ENCODE measurements at places on chromosomes 6 and 20.
A peak's percentile ranks its signal among the peaks of the same experiment; 100 is the strongest.

GRCh38 chr6:145026267-145026679 lies 709.0 kb downstream of the EPM2A start:
- DNase-seq = no peak

GRCh38 chr6:28839443-28840120 lies 84.2 kb downstream of the TRIM27 start:
- DNase-seq = no peak

DNA sequence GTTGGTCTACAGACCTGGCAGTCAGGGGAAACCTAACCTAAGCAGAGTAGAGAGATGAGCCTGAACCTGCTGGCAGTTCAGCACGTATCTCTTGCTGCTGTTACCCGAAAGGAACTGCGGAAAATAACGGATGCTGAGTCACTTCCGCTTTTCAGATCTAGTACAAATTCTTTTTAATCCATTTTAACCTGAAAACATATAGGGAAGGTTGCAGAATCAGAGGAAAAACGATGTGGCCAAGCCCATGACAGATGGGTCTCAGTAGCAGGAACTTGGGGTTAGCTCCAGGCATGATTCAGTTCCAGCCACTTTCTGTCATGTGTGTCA lies 351.9 kb upstream of the PRND start:
- DNase-seq = peak; percentile 88

- no peak for DNase-seq
Measured at GRCh38 chr20:37198932-37199660, 19.7 kb upstream of the MROH8 start.

GRCh38 chr20:19710336-19711120 lies 47.5 kb upstream of the RIN2 start:
- DNase-seq = no peak

DNA sequence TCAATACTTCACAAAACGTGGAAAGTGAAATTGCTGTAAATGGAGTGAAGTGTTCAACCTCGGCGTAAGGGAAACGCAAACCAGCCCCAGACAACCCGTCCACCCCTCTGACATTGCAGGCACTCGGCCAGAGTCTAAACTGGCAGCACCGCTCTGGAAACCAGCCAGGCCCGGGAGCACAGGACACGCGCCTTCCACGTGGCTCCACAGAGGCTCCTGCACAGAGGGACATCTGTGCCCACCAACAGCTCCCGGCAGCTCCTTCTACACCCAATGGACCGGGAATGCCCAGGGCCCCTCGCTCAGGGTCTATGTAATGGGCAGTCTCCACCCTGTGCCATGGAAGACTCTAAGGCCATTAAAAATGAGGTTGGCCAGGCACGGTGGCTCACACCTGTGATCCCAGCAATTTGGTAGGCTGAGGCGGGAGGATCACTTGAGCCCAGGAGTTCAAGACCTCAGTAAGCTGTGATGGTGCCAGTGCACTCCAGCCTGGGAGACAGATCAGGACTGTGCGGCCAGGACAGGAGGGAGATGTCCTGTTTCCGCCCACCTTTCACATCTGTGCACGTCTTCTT lies 3.4 kb upstream of the HELZ2 start:
- DNase-seq = no peak

DNA sequence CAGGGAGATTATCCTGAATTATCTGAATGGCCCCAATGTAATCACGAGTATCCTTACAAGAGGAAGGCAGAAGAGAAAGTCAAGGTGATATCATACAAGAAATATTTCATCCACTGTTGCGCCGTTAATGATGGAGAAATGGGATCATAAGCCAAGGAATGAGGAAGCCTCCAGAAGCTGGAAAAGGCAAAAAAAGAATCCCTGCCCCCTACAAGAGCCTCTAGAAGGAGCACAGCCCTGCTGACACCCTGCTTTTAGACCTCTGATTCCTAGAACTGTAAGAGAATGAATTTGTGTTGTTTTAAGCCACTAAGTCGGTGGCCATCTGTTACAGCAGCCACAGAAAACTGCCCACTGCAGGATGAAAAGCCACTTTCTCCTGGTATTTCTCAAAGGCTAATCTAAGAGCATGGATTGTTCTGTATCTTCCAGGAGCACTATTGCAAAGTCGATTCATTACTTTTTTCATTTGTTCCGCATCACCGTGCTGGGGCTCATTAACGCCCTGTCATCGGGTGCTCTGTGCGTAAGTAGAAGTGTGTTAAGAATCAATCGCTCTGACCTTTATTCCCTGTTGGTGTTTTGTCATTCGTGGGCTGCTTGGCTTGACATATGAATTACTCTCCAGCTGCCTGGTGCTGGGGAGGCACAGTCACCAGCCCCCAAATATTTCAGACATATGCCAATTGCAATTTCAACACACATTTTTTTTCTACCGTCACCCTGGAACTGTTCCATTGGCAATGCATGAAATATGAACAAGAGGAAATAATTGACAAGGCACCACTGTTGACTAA lies 117.0 kb downstream of the PCSK2 start:
- DNase-seq = no peak

GRCh38 chr6:5865506-5866031 lies 141.2 kb downstream of the NRN1 start:
- DNase-seq = peak; percentile 60

GRCh38 chr6:1894954-1895353 lies 285.2 kb downstream of the FOXC1 start:
- no peak for DNase-seq

GRCh38 chr6:124999105-124999764 lies 37.0 kb downstream of the RNF217 start:
- no peak for DNase-seq

- DNase-seq = no peak
Measured at GRCh38 chr20:37822141-37822601, 80.8 kb upstream of the VSTM2L start.

DNA sequence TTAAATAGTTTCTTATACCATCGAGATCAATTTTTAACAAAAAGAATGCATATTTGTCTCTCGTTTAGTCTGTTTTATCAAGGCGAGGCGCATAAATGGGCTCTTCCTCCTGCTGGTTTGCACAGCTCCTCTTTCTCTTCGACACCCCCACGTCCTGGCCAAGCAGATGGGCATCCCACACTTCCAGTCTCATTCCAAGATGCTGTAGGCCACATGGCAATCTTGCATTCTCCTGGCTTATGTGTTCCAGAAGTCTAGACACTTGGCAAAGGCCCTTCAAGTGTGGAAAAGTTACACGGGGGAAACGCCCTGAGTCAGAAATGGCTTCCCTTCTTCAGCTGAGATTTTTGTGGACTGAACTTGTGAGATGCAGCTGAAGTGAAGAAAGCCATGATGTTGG lies 447.1 kb downstream of the QKI start:
- DNase-seq = no peak

- no peak for DNase-seq
Measured at GRCh38 chr6:102742028-102742427, 1348.5 kb downstream of the GRIK2 start.

- DNase-seq = no peak
Measured at GRCh38 chr6:11460837-11461661, 76.5 kb upstream of the TMEM170B start.

- DNase-seq = no peak
Measured at GRCh38 chr6:136225496-136225895, 24.6 kb downstream of the MTFR2 start.

GRCh38 chr6:44034931-44035345 lies 92.3 kb downstream of the MRPL14 start:
- no peak for DNase-seq

GRCh38 chr20:62617711-62618483 lies 24.4 kb upstream of the SLCO4A1 start:
- peak; percentile 85 for DNase-seq

DNA sequence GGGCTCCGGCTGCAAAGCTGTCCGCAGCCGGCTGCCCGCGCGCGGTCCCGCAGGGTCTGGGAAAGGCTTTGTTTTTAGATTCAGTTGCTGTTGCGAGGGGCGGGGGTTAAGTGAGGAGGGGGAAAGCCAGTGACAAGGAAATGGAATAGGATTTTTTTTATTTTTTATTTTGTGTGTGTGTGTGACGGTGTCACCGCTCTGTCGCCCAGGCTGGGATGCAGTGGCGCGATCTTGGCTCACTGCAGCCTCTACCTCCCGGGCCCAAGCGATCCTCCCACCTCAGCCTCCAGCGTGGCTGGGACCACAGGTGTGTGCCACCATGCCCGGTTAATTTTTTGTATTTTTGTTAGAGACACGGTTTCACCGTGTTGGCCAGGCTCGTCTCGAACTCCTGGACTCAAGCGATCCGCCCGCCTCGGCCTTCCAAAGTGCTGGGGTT lies 615 bp upstream of the UBE2J1 start:
- no peak for DNase-seq

- no peak for DNase-seq
Measured at GRCh38 chr6:112289038-112289566, 34.7 kb upstream of the LAMA4 start.

DNA sequence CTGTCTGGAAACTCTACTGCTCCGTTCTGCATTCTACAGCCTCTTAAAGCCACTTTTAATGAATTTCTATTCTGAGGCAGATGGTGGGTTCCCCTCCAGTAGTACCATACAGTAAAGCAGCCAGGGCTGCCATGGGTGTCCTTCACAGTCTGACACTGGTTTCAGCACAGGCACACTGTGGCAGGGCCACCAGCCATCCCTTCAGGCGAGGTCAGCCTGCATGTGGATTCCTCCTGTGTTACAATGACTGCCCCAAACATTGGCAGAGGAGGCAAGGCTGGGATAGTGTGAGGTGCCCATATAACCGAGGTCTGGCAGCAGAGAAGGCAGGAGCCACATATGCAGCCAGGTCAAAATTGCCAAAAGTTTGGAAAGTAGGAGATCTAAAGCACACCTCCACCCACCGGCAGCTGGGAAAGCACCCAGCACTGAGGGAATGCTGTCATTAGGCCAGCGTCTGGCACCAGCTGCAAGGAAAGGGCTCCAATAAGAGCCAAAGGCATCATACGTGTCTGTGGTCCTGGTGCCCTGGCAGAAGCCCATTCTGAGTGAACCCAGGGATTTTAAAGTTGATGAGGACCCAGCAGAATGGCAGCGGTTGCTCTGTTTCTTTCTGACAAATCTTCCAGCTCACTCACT lies 24.0 kb downstream of the STK35 start:
- no peak for DNase-seq

DNA sequence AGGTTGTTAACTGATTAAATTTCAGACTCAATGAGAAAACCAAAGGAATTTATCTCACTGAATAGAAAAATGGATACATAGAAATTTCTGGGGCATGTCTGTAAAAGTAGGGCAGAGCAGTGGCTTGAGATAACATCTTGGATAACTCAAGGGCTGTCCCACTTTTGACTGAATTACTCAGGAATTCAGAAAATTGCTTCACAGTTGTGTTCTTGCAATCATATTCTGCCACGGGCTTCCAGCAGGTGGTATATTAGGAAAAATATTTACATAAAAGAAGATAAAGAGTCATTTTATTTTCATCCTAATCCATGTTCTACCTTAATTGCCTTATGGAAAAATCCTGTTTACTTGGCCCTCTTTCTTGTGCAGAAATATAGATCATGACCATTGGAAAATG lies 156.4 kb upstream of the AKIRIN2 start:
- DNase-seq = no peak

DNA sequence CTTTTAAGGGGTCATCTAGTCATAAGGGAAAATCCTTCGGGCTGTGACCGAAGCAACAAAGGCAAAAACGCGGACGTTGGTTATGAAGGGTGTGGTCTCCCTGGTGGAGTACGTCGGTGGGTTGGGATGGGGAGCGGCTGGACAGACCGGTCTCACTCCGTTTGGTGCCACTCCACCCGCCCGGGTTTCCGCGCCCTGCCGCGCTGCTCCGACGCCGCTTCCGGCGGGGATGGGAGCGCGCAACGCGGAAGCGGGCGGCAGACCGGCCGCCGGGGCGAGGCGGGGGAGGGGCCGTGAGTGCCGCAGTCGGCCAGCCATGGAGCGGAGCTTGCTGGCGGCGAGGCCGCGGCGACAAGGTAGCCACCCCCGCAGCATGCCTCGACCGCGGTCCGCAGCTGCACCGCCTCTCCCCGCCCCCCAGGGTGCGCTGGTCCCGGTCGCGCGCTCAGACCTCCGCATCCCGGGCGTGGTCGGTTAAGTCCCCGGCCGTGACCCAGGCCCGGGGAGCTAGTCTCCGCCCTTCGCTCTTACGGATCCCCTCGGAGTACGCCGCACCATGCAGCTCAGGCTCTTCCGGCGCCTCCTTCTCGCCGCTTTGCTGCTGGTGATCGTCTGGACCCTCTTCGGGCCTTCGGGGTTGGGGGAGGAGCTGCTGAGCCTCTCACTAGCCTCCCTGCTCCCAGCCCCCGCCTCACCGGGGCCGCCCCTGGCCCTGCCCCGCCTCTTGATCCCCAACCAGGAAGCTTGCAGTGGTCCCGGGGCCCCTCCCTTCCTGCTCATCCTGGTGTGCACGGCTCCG lies at the start of gene B3GALT4:
Gene B3GALT4 (plus strand): TSS at position 260 of the 799 bp plus-strand sequence. CDS start 297 bp downstream, at position 557.
- no peak for DNase-seq

DNA sequence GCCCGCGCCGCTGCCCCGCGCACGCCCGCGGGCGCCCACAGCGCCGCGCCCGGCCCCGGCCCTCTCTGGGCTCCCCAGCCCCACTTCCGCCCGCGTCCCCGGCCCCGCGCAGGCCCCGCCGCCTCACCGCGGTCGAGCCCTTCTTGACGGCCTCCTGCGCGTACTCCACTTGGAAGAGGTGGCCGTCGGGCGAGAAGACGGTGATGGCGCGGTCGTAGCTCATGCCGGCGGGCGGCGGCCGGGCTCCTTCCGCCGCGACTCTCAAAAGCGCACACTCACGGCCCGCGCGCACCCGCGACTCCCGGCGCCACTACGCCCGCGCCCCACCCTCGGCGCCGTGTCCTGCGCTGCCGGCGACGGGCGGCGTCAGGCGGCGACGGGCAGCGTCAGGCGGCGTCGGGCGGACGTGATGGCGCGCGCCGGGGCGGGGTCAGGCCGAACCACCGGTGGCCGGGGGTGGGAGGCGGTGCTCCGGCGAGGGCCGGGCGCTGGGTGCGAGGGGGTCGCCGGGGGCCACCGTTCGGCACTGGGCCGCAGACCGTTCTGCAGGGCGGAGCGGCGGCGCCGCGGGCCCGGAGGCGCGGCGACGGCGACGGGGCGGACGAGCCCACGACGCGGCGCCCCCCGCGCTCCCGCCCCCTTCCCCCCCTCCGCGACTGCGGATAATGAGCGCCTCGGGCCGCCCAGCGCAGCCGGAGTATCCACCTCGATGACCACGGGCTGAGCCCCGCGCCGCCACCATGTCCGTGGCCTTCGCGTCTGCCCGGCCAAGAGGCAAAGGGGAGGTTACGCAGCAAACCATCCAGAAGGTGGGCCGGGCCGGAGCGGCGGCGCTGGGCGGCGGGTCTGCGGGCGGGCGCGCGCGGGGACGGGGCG lies at the start of the genes PSMA7 and SS18L1:
Gene PSMA7 (minus strand): TSS at position 314 of the 876 bp plus-strand sequence. CDS start 91 bp downstream, at position 223.
Gene SS18L1 (plus strand): TSS at position 689 of the 876 bp plus-strand sequence. CDS start 52 bp downstream, at position 741.
- DNase-seq = peak; percentile 91

- no peak for DNase-seq
Measured at GRCh38 chr6:5081182-5081581, 4.0 kb upstream of the PPP1R3G start.
